Activated T-cell treated with anti-CD3 and anti-CD28 coated beads, Interleukin-2, amount 50 U/mL, for 48 hours (primary cell): ENCODE measurements at places on chromosomes 1 and 21.

- no peak for DNase-seq
These were observed 3.6 kb upstream of the SMIM1 start for GRCh38 chr1:3768811-3769390.

DNA sequence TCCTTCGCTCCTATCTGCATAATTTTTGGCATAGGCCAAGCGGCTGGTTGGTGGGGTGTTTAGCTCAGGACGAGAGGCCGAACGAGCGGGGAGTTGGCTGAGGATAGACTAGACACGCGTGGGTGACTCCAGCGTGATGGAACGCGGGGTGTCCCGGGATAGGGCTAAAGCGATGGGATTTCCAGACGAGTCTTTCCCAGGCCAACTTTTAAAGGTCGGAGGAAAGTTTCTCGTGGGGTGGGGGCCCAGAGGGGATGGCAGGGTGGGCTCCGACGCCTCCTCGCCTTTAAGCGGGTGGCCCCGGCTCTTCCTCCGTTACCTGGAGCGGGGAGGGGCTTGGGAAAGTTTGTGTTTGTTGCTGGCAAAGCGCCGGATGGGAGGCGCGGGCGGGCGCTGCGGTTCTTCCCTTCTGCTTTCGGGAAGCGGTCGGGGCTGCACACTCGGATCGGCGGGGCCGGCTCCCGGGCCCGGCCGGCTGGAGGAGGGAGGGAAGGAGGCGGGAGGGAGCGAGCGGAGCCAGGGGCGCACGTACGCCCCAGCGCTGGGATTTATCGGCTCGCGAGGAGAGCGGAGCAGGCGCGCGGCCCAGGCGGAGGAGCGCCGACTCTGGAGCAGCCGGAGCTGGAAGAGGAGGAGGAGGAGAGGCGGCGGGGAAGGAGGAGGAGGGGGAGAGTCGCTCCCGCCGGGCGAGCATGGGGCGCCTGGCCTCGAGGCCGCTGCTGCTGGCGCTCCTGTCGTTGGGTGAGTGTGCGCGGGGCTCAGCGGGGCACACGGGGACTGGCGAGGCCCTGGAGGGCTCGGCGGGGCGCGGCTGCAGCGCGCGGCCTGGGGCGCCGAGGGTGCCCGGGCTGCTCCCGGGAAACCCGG, at the start of gene PTGFRN:
TSS of gene PTGFRN (plus strand) at position 405 of the 867 bp plus-strand sequence. CDS start at position 693, 288 bp downstream.
- peak; percentile 45 for DNase-seq

DNA sequence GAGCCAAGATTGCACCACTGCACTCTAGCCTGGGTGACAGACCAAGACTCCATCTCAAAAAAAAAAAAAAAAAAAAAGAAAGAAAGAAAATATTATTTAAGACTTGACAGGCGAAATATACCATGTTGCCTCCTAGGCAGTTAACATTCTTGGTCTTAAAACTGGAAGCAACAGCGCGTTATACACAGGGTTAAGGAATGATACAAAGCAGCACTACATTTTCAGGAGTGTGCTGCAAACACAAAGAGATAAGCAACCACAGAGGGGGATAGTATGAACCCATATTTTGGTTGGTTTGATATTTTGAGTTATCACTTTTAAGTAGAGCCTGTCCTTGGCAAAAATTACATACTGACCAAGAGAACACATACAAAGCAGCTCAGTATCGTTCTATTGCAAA, 25.1 kb downstream of the USP24 start:
- DNase-seq, result no peak

DNA sequence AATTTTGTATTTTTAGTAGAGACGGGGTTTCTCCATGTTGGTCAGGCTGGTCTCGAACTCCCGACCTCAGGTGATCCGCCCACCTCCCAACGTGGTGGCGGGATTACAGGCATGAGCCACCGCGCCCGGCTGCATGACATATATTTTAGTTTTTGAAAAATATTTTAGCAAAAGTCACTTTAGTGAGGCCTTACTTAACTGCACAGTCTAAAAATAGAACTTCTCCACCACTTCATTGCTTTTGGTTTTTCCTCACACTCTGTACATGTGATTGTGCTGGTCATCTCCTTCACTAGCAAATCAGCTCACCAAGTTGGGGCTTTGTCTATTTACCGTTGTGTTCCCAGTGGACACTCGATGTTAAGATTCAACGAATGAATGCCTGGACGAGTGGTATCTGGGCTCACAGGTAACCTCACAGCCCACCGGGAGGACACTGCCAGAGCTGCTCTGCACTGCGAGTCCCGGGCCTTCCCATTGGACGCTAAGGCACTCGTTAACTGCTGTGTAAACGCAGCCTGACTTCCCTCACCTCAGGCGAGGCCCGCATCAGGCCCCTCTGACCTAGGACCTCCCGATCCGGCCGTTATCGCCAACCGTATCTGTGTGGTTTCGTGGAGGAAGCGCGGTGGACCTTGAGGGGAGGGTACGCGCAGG, 14.0 kb upstream of the ZNF692 start:
- peak; percentile 81 for DNase-seq

DNA sequence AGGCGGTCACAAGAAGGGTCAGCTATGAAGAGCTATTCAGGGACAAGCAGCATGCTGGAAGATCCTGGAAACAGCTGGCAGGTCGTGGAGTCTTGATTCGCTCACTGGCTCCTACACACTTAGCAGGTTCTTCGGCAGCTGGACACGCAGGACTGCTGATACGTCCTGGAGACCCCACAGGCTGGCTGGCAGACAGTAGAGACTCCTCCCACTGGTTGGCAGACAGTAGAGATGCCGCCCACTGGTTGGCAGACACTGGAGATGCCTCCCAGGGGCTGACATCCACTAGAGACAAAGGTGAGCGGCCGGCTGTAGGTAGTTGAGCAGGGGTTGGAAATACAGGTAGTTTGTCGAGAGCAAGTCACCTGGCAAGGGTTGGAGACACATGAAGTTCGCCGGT, 466 bp downstream of the KRTAP11-1 start:
- DNase-seq, result no peak

- DNase-seq, result no peak
These were observed 40.9 kb downstream of the RPL5 start for GRCh38 chr1:92872719-92873118.

DNA sequence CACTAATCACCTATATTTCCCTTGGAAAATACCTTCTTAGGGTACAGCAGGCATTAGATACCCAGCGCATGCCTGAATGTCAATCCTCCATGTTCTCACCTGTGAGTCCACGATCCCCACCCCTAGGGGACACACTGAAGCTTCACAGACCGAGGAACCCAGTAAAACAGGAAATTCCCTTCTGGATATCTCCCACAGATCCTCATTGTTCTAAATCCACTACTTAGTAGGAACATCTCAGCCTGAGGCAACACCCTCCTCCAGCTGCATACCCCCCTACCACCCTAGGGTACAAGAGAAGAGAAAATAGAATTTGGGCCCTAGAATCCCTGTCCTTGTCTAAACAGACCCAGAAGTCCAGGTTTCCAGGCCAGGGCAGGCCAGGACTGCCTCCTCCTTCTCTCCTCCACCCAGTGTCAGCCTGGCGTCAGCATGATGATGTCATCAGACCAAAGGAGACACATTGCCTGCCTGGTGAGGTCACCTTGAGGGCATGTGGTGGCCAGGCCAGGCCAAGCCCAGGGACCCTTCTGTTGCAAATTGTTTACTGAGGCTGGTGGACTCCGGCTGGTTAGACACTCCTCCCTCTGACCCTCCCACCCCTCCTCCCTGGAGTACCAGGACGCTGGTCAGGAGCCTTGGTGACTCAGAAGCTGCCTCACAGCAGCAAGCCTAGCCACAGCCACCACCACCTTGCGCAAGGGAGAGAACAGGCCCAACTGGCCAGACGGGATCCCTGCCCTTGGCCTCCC, 6.2 kb downstream of the NECTIN4 start:
- DNase-seq, result no peak

DNA sequence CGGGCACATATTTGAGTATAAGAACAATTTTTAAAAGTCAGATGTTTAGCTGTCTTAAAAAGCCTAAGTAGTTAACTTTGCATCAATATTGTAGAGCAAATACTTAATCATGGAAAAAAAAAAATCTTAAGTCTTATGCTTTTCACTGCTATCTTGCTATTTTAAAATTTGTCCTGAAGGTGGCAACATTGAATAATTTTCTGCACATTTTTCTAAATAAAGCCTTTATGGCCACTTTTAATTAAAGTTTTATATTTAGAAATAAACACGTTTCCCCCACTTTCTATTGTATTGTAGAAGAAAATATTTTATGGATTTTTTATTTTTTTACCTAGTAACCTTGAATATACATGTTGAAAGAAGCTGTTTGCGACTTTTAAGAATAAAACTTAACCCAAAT, 198.8 kb downstream of the AMY1C start:
- no peak for DNase-seq

GRCh38 chr1:6831366-6831765, 46.1 kb downstream of the CAMTA1 start:
- no peak for DNase-seq

DNA sequence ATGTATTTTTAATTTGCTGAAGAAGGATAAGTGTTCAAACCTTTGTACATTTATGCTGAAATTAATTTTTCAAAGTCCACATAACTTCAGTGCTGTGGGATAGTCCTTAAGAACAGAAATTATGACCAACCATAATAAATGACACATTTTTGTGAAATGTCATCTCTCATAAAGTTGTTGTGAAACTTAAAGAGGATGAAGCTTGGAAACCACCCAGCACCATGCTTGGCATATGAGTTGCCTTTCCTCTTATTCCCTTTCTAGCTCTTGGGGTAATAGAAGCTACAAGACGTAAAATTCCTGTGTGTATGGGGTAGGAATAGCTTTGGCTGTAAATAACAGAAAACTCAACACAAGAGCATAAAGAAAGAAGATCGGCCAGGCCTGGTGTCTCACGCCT, 18.9 kb upstream of the USP24 start:
- DNase-seq, result no peak

GRCh38 chr21:40047993-40048730, 180.9 kb downstream of the PCP4 start:
- DNase-seq, result no peak

DNA sequence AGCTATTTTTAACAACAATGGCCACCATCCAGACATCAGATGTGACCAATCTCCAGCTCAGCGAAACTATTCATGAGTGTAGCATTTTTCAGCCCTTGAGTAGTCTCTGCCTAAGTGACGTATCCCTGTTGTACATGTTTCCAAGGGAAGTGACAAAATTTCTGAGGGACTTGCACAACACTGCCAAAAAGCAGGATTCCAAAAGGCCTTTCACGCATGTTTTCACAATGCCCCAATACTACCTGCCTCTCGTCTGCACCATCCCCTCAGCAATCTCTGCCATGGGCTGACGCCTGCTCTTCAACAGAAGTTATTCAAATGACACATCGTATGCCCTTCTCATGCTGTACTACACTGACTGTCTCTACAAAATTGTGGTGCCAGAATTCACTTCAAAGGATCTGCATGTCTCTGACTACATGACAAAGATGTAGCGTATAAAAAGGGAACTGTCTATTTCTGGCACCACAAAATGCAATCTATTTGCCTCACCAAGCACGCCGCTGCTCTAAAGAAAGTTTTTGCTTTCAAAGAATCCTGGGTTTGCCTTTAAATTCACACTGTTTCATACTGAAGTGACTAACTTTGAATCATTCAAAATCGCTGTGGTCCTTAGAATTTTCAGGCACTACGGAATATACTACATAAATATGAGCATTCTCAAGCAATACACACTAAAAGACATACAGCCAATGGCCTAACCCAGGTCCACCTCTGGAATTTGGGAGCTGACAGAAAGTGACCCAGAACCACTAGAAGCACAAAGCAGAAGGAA, 32.9 kb downstream of the JAK1 start:
- peak; percentile 46 for DNase-seq

GRCh38 chr21:41207401-41208375, 39.7 kb downstream of the BACE2 start:
- no peak for DNase-seq

- DNase-seq, result no peak
These were observed 26.4 kb downstream of the OR14A16 start for GRCh38 chr1:247797518-247797917.

DNA sequence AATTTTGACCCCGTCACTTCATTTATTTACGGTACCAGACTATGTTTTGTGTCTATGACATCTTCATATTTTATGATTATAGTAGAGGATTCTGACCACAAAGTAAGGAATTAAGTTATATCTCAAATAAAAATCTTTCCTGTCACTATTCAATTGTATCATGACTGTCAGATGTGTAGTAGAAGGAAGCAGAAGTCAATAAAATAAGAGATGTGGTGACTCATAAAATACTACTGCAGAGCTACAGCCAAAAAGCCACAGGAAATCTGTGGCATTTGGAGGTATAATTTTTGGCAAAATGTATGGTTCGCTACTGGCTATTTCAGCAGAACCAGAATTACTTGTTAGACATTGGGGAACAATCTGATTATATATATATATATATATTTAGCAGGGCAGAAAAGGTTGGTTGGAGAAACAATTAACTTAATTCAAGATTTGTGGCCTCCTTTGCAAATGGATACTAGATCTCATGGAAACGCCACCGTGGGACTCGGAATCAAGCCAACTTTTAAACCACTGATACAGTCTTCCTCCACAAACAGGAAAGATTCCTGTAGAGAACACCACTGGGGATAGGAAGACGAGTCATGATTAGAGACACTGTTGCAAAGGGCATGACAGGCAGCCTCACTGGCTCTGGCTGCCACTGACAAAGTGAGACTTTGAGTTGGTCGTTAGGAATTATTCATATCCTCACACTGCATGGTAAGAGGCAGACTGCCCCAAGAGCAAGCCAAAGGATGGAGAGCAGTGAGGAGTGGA, 5.1 kb downstream of the FCRL2 start:
- no peak for DNase-seq

GRCh38 chr1:248359415-248359814, 2.0 kb upstream of the OR2T4 start:
- no peak for DNase-seq

- no peak for DNase-seq
These were observed 28.4 kb downstream of the TRIM33 start for GRCh38 chr1:114482585-114482984.

DNA sequence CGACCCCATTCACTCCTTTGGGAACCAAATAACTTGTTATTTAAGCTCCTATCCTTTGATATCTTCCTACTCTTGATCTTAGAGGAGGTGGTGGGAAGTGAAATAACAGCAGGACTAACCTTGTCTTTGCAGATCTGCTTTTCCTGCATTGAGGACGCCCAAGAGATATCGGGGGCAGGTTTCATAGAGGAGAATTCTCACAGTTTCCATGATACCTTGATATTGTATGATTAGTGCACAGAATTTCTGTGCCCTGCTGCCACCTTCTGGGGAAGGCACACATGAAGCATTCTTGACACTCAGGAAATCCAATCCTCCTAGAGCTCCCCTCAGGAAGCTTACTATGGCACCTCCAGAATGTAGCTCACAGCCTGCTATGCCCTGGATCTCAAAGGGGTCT, 1.6 kb downstream of the CD1B start:
- peak; percentile 23 for DNase-seq

- DNase-seq, result no peak
These were observed 29.7 kb downstream of the C1orf21 start for GRCh38 chr1:184416481-184416880.

DNA sequence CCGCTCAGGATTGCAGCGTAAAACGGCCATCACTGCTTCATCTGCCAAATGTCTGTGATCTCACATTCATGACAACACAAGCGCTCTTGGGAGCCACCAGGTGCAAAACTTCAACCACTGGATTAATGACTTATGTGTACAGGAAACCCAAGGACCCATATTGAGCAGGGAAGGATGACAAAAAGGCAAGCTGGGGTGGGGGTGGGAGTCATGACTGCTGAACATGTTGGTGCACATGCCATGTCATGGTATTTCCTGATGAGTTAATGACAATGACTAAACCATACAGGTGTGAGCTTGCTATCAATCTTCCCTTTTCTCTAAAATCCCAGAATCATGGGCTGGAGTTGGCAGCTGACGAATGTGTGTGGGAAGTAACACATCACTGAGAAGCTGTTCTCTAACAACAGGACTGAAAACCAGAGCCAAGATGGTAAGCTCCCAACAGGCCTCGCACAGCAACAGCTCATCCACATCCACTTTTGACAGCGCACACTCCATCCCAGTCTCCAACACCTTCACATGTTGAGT, 3.1 kb upstream of the SH2D5 start:
- DNase-seq, result no peak
